ENCODE measurements at places on chromosomes 5 and 9.

DNA sequence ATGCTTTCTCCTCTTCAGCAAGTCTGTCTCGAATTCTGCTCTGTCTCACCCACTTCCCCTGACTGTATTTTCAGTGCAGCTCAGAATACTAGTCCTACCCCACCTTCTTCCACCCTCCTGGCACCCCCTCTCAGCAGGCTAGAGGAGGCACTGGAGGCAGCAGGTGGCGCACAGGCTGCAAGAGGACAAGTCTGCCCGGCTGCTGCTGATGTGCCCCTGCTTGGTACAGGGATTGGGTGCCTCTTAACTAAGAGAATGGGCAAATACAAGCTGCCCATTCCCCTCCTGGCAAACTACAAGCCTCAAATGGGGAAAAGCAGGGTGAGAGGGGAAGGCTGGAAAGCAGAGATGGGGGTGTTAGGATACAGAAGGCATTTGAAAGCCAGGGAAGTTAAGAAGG is 5.1 kb downstream of the TLN1 start:
- DNase-seq, result peak; percentile 47

DNA sequence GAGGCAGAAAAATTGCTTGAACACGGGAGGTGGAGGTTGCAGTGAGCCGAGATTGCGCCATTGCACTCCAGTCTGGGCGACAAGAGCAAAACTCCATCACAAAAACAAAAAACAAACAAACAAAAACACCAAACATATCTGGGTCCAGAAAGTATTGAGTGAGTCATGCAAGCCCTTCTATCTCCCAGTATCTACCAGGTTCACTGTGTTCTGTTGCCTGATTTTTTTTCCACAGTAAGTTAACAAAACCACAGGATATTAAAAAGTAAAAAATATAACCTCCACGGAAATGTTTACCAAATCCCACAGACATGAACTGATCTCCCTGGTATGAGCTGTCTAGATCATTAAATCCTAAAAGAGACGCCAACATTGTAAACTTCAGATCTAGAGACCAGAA is 94.4 kb downstream of the ANKH start:
- no peak for DNase-seq

DNA sequence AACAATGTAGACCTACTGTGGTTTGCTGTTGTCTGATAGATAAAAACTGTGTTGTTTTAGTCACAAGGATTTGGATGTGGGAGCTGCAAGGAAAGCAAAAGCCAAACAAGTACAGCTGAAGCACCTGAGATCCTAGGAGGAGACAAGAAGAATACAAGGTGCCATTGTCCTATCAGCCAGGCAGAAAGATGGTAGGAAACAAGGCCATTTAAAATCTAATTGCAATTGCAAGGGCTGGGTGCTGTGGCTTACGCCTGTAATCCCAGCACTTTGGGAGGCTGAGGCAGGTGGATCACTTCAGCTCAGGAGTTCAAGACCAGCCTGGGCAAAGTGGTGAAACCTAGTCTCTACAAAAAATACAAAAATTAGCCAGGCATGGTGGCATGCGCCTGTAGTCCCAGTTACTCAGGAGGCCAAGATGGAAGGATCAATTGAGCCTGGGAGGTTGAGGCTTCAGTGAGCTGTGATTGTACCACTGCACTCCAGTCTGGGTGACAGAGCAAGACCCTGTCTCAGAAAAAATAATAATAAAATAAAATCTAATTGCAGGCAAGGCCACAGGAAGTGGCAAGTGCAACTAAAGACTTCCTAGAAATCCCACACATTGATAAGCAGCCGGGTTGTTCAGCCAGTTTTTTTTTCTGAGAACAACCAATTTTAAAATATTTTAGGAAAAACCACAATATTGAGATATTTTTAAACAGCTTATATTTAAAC is 22.6 kb downstream of the DOCK8 start:
- no peak for DNase-seq

DNA sequence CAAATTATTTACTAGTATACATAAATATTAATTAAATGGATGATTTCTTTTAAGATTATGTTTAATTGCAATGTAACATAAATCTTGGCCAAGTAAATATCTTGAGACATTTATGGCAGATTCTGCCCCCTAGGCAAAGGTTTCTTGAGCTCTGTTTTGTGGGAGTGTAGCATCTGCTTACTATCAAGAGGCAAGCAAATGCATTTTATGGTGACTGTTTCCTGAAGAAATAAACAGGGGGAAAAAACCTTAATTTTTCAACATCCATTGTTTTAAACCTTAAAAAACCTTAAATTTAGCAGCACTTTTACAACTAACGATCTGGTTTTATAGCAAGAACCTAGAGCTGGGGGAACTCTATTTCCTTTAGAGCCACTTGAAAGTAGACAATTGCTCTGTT is 25.7 kb upstream of the FREM1 start:
- DNase-seq, result no peak

- no peak for DNase-seq
These were observed 202.2 kb downstream of the CHSY3 start for GRCh38 chr5:130106480-130106879.

DNA sequence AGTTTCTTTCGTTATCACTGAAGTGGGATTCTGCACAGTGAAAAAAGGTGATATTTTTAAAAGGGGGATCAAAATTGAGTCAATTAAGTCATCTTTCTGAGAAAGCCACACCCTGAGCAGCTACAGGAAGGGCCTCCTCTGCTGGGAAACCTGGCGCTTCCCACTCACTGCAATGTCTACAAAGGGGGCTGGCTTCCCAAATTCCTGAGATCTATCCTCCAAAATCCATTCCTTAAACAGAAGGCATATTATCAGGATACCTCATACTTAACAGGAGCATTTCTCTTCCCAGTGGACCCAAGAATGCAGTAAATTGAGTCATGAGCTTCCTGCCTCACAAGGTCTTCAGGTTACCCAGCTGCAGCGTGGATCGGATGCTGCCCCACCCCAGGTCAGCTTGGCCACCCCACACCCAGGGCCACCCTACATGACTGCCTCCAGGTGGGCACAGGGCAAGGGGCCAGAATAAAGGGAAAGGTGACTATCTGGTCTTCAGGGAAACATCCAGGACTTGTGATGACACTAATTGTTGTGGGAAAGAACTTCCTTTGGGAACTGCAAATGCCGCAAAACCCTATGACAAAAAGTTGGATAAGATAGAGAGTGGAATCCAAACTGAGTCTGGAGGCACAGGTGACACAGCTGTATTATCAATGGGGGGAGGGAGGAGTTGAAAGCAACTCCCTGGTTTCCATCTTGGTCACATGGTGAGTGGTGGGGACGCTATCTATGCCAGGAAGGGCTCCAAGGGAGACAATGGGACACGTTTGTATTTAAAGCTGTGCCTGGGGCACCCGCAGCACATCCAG is 42.3 kb downstream of the ROR2 start:
- DNase-seq, result no peak

- DNase-seq, result no peak
These were observed 21.2 kb downstream of the MAST4 start for GRCh38 chr5:66617226-66617861.

GRCh38 chr5:146410272-146410671 is 36.9 kb upstream of the TCERG1 start:
- no peak for DNase-seq

GRCh38 chr5:58072300-58072965 is 387.5 kb downstream of the PLK2 start:
- DNase-seq, result no peak

DNA sequence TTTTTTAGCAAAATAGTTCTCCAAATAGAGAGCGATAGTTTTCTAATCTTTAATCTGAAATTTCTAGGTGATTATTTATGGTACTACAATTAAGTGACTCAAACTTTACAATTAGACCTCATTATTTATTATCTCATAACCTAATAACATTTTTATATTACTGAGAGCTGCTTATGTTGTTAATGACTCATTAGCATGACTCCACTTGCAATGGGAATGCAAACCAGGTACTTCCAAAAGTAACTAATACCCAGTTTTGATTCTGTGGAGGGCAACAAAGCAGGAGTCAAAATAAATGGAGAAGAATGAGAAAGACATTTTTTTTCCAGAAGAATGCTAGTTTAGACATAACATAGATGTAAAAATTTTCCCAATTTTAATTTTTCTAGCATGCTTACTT is 466.0 kb downstream of the PLK2 start:
- DNase-seq, result no peak

DNA sequence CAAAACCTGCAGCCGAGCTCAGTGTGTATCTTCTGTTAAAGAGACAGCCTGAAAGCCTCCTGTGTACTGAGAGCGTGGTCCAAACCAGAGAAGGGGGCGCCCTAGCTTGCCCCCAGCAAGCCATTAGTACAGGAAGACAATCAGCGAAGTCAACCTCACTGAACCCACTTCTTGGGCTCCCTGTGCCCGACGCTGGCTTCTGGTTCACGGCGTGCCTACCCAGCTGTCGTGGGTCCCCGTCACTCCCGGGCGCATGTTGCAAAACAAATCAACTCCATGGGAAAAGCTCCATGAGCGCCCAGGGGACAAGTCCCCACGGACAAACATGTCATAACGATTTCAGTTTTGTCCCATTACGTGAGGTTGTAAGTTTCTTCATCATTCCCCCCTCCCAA is 326.9 kb downstream of the SH3GL2 start:
- DNase-seq, result no peak

- DNase-seq, result no peak
These were observed 502.5 kb upstream of the ARRDC3 start for GRCh38 chr5:91885291-91886265.

DNA sequence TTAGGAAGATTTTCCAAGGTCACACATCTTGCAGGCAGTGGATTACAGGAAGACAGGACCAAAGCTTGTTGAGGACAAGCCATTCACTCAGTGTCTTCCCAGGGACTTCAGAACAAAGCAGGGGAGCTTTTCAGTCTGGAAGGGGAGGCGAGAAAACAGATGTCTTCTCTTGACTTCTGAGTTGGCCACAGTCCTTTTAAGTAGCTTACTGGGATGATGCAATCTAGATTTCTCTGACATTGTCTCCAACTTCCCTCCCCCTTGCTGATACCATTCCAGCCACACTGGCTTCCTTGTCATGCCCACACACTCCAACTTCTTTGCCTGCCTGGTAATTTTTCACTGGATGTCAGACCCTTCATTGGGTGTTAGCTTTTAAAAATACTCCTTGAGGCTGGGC is 174.2 kb upstream of the TBC1D2 start:
- no peak for DNase-seq

DNA sequence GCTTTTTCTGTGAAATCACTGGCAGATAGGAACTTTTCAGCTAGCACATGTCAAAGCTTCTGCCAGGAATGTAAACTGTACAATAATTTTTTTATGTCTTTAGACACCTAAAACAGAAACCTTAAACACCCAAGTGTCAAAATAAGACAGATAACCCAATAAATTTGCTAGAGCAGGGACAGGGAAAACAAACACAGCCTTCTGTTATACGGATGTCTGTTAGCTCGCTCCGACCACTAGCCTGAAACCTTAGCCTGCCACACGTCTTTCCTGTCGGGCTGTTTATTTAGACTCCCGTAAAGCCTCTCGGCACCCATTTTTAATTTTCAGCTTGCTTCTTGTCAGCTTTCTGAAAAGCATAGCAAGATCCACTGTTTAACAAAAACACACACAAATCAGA is 355.4 kb upstream of the SLC24A2 start:
- DNase-seq, result no peak

GRCh38 chr5:569358-569867 is 42.7 kb upstream of the CEP72 start:
- DNase-seq, result no peak

DNA sequence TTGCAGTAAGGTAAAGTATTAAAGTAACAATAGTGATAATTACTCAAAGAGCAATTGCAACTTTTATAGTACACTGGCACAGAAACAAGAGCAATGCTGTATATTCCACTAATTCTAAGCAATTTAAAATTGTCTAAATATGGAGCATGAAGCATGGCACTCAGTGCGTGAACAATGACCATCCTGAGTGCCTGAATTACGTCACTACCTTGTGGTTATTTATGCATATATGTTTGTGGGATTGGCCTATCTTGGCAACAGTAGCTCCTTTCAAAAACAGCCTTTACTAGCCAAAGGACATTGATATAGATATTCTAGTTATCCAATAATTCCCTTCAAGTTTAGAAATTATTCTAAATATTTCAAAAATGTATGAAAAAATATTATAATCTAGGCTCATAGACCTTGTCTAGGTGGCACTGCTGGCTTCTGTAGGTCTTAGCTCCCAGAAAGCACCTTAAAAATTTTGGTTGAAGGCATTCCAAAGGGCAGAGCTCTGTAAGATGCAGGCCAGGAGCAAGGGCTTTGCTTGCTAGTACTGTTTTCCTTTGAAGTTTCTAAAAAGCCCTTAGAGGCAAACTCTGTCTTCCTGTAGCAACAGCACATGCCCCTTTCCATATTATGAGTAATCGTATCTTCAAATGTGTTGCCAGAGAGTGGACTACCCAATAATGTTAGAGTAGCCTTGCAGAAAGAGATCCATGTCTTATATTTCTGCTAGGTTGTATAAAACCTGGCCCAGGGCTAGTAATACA is 719.3 kb downstream of the NR2F1-AS1 start:
- DNase-seq, result no peak

DNA sequence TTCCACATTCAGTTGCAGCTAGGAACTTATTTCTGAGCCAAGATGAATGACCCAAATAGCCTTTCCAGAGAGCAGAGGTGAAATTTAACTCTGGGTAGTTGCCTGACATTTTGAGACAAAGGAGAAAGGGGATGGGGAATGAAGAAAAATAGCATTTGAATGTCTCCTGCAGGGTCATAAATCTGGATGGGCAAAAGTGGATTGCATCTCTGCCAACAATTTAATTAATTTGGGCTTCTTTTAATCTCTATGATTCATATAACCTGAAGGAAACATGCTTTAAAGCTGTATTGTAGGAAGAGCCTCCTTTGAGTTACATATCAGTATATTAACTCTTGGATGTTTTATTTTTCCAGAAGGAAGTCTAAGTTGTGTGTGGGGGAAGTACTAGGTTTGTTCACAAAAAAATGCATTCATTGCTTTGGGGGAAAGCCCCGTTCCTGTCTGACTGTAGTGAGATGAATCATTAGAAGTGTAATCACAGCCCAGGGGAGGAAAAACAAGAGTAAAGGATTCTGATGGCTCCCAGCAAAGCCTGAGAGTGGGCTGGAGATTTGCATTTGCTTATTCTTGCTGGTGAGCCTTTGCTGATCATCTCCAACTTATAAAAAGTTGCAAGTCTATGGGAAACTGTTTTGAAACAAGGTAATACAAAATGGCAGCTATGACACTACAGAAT is 133.0 kb upstream of the IQGAP2 start:
- DNase-seq, result no peak

- DNase-seq, result no peak
These were observed 74.5 kb downstream of the PRR16 start for GRCh38 chr5:120538644-120539043.

DNA sequence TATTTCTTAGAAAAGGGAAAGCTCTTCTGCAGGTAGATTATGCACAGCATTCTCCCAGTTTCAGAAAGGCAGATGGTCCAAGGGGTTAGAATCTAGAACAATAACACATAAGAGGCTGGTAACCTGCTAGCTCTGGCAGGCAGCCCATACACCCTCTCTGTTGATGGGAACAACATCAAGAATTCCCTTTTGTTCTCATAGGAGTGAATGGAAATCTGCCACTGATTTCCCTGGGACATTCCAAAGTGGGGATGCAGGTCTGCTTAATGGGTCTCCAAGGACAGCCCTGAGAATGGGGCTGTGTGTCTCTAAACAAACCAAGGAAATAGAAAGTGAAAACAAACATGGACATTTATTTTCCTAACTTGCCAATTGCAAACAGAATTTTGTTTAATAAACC is 456.8 kb downstream of the EBF1 start:
- DNase-seq, result no peak

GRCh38 chr5:117679046-117679445 is 1104.4 kb upstream of the SEMA6A start:
- no peak for DNase-seq

- DNase-seq, result no peak
These were observed 123.0 kb upstream of the SLC27A6 start for GRCh38 chr5:128842241-128842640.

GRCh38 chr9:91954841-91955471 is 4.9 kb upstream of the ROR2 start:
- no peak for DNase-seq
